ENCODE measurements at places on chromosomes 16 and 17.

GRCh38 chr17:18944646-18945045, 7.3 kb upstream of the SLC5A10 start:
- DNase-seq = no peak

DNA sequence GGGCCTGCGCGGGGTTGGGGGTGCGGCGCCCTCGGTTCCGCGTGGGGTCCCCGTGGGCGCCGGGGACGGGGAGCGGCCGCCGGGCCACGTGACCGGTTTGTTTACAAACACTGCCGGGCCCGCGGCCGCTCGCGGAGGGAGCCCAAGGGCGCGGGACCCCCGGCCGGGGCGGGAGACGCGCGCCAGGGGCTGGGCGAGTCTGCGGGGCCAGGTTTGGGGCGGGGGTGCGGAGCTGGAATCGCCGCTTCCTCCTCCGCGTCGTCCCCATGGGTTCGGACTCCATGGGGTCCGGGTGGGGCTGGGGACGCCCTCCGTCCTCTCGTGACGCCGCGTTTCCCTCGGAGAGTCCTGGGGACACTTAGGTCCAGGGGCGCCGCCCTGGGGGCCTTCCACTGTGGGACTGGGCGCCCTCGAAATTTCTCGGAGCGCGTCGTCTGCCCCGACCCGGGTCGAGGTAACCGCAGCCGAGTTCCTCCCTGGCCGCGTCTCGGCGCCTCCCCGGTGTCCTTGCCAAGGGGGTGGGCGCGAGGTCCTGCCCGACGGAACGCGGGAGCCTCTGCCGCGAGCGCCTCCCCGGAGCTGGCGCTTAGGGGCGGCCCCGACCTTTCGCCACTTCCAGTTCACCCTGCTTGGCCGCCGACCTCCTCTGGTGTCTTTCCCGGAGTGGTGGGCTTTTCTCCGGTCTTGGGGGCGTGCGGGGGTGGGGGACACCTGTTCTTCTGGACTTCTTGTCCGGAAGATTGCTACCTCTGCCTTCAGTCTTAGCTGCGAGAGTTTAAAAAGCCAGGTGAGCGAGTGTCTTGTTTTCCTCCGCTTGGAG, 684 bp downstream of the YPEL2 start:
- peak; percentile 1 for DNase-seq

DNA sequence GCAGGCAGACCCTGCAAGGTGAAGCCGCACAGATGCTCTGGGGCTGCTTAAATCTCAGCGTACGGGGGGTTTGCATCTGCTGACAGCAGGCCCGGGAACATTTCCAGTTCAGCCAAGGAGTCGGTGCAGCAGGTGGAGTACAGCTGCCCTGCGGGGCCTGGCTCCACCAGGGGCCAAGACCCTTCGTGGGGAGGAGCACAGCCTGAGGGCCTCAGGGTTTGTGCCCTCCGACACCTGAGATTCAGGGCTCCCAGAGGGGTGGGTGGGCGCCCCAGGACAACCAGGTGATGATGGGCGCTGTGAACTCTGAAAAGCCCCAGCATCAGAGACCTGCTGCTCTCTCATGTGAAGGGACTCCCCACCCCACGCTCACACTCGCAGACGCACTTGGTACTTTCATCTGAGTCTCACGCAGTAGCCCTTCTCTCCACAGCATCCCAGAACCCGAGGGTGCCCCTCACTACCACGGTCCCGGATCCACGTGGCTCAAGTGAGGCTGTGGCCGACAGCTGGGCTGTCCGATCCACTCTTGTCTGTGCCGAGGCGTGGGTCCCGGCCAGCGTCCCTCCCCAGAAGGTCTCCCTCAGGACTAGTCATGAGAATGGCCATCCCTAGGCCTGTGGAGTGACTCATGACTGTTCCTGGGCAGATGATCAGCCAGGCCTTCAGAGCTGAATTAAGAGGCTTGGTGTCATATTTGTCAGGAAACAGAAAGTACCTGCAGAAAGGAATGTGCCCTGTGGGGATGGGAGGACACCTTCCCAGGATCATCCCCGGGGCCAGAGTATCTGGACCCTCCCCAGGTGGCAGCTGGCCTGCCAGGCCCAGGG, 29.6 kb downstream of the ACSF3 start:
- DNase-seq = no peak

DNA sequence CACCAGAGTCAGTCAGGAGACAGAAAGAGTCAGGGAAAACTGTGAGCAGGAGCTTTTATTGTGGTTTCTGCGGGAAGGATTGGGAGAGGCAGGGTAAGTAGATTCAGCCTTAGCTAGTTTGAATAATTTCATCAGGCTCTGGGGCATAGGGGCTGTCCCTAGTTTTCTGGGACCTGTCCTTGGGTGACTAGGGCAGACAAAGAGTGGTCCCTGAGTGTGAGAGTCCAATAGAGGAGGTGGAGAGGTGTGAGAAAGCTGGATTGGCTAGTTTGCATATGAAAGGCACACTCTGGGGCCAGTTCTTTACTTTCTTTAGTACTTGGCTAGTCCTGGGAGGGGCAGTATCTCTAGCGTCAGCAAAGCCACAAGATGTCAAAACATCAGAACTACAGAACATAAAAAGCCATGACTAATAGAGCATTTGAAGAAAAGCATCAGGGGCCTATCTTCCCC, 255.6 kb downstream of the HS3ST3A1 start:
- DNase-seq = peak; percentile 99

DNA sequence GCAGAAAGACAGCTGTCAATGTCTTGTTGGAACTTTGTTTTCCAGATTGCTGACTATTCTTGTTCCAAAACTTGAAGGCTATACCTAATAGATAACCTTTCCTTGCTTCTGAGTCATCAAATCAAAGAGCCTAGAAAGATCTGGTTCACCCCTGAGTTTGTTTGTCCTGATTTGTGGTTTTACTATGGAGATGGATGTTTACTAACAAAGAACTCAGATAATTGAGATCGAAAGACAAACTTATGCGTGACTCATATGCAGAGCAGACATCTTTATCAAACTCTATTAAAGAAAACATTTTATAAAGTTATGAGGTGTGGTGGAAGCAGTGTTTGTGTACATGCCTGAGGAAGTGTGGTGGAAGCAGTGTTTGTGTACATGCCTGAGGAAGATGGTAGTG, 311.1 kb upstream of the TBX2 start:
- DNase-seq = no peak

DNA sequence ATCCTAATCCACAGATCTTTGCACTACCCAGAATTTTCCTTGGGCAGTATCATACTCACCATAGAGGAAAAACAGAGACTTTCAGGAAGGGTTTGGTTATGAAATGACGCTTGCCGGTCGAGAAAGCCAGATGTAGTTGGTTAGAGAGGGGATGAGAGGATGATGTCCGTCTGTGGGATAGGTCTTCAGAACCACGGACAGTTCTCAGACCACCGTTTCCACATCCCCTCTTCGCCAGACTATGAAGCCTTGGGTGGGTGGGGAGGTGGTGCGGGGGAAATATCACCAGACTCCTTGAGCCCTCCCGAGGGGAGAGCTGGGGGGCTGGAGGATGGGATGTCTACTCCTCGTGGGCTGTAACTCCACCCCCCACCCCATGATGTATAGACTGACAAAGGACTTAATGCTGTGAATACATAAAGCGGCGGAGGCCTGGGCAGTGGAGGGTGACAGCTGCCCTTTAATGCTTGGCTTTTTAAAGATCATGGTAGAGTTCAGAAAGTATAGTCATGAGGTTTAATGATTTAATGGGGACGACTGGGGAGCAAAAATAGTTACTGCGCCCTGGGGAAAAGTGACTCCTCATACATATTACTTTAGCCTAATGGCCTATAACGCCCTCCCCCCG, 96.6 kb downstream of the MRM1 start:
- no peak for DNase-seq

DNA sequence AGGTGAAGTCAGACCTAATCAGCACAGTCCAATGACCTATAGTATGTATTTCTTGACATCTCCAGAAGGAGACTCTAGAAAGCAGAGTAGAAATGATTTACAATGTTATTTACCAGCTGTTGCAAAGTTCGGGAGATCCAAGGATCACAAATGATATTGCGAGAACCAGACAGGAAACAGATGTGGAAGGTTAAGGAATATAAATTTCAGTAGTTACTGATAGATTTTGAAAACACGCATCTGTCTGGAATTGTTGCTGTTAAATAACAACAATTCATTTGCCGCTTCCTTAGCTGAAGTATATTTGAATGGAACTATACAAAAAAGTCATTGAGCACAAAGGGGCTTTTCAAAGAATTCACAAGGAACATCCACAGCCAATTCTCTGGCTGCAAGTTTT, 72.0 kb downstream of the STXBP4 start:
- DNase-seq = no peak
